ENCODE measurements at places on chromosomes 7 and 10.

GRCh38 chr7:107041097-107041496, 3.4 kb upstream of the PRKAR2B start:
- no peak overlapping the region for H3K27ac ChIP-seq
- no peak for DNase-seq
- H3K27me3 ChIP-seq: no peaks in the 10 kb centered on the region
- H3K4me3 ChIP-seq: no peak overlapping the region

- no peaks in the 10 kb centered on the region for H3K36me3 ChIP-seq
- no peaks in the 10 kb centered on the region for H3K27me3 ChIP-seq
- no peak for DNase-seq
- H3K4me3 ChIP-seq: no peak overlapping the region
These were observed 67.0 kb downstream of the GSAP start for GRCh38 chr7:77349141-77349540.

DNA sequence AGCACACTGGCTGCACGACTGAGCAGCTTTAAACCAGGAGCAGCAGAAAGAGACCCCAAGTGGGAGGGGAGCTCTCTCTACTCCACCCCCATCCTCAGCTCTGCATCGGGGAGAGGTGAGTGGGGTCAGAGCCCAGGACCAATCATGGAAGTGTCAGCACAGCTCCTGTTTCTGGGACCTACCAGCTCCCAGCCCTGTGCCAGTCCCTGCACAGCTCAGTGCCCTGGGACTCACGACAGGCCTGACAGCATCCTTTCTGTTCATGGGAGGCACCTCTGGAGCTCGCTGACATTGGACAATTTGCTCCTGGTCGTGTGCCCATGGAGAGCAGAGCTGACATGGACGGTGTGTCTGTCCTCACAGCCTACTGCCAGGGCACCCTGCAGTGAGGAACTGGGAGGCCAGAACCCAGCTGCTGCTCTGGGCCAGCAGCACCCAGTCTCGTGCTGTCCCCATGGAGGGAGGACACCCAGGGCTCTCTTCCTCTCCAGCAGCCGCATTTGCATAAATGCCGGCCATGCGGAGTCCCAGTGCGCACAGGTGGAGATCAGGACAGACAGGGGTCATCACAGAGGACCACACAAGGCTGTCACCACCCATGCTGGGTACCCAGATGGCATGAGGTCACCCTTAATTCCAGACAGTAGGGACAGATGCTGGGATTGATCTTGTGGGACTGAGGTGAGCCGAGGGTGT, 45.9 kb upstream of the MSMB start:
- no peak for DNase-seq
- H3K27me3 ChIP-seq: no peaks in the 10 kb centered on the region
- no peak overlapping the region for H3K27ac ChIP-seq

GRCh38 chr10:109534193-109534592, 389.1 kb downstream of the XPNPEP1 start:
- no peak overlapping the region for H3K27ac ChIP-seq
- no peaks in the 10 kb centered on the region for H3K27me3 ChIP-seq
- H3K4me3 ChIP-seq: no peak overlapping the region
- H3K36me3 ChIP-seq: no peaks in the 10 kb centered on the region

DNA sequence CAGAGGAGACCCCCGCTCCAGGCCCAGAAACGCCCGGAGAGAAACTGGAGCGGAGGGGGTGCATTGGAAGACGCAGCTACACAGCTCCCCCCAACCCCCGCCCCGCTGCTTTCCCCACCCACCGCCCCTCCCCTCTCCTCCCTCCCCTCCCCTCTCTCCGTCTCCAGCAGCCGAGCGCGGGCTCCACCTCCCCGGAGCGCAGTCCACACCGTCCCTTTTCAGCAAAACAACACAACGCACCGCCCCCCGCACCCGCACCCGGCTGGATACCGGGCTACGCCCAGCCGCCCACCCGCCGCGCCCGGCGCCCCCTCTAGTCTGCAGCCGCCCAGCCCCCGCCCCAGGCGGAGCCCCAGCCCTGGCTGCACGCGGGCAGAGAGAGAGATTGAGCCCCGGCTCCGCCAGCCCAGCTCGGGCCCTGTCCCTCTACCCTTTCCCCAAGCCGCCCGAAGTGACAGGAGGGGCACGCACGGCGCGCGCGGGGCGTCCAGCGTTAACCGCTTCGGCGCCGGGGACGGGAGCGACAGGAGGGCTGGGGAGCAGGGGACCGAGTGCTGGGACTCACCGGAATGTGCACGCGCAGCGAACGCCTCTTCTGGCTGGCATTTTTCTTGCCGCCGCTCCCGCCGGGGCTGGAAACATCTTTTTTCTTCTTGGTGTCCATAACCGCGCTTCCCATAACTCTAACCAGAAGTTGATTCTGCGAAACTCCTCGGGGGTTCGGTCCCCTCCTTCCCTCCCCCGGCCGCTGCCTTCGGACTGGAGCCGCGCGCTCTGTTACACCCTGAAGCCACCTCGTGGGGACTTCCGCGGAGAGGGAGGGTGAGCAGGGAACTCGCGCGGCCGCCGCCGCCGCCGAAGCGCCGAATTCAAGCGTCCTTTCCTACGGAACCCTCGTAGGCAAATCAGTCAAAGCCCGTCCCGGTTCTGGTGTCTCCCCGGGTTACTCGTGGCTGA, 695 bp downstream of the PRKAG2 start:
- no peaks in the 10 kb centered on the region for H3K36me3 ChIP-seq
- peak overlapping the region; percentile 66 for H3K27ac ChIP-seq
- H3K27me3 ChIP-seq: no peaks in the 10 kb centered on the region
- peak overlapping the region; percentile 83 for H3K4me3 ChIP-seq
- H3K4me1 ChIP-seq: peaks cover 9% of the 10 kb centered on the region

GRCh38 chr7:16684935-16685334, 39.0 kb downstream of the BZW2 start:
- peaks cover 5% of the 10 kb centered on the region for H3K4me1 ChIP-seq
- DNase-seq: no peak
- H3K36me3 ChIP-seq: peaks cover 97% of the 10 kb centered on the region
- H3K27me3 ChIP-seq: no peaks in the 10 kb centered on the region

- no peaks in the 10 kb centered on the region for H3K36me3 ChIP-seq
- no peak overlapping the region for H3K27ac ChIP-seq
- H3K27me3 ChIP-seq: no peaks in the 10 kb centered on the region
- no peak for DNase-seq
- peaks cover 10% of the 10 kb centered on the region for H3K4me1 ChIP-seq
These were observed 125.7 kb upstream of the ZNF438 start for GRCh38 chr10:31157123-31158010.

DNA sequence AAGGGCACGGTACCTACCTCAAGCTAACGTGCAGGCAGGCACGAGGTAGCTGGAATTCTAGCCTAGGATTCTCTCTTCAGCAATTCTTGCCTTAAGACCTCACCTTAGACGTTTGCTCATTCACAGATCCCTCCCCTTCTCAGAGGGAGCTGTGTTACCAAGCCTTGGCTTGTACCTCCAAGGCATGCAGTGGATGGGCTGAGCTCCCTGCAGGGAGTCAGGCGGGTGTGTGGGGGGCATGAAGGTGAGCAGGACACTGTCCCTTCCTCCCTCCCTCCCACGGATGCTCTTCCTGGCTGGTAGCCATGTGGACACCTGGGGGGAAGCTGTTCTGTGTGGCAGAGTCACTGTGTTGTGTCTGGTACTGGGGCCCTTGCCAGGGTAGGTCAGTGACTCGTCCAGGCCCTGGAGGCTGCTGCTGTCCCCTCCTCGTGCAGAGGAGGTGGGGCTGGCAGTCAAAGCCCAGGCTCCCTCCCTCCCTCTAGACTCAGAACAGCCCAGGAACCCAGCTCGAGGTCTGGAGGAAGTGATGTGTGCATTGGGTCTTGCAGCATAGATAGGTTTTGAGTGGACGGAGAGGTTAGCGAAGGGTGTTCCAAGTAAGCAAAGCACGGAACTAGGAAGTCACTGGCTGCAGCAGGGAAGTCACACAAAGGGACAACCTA, 222.2 kb upstream of the SH2B2 start:
- DNase-seq: no peak
- peaks cover 4% of the 10 kb centered on the region for H3K4me1 ChIP-seq
- H3K4me3 ChIP-seq: no peak overlapping the region
- H3K36me3 ChIP-seq: peaks cover 1% of the 10 kb centered on the region
- no peak overlapping the region for H3K27ac ChIP-seq

- H3K36me3 ChIP-seq: peaks cover 5% of the 10 kb centered on the region
- H3K27me3 ChIP-seq: no peaks in the 10 kb centered on the region
- H3K27ac ChIP-seq: no peak overlapping the region
- H3K4me1 ChIP-seq: no peaks in the 10 kb centered on the region
- no peak overlapping the region for H3K4me3 ChIP-seq
These were observed 7.3 kb upstream of the TAF3 start for GRCh38 chr10:7811000-7811399.

DNA sequence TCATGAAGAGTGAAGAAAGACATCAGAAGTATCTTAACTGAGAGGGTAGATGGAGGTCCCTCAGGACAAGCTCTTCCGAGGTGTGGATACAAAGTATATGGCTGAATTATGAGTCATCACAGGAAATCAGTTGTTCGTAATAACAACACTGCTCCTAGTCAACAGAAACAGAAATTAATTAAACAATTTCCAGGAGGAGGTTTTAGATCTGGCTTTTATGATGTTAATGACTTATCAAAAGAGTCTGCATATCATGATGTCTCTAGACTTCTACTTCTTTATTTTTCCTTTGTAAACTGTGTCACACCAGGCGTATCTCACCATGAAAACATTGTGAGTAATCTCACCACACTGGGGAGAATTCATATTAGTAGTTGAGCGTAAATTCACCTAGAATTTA, 31.2 kb downstream of the OSBPL3 start:
- H3K36me3 ChIP-seq: no peaks in the 10 kb centered on the region
- no peaks in the 10 kb centered on the region for H3K27me3 ChIP-seq
- H3K4me1 ChIP-seq: no peaks in the 10 kb centered on the region
- no peak for DNase-seq
- H3K4me3 ChIP-seq: no peak overlapping the region

GRCh38 chr7:7651479-7651878, 10.9 kb downstream of the UMAD1 start:
- H3K4me1 ChIP-seq: peaks cover 2% of the 10 kb centered on the region
- DNase-seq: no peak
- H3K36me3 ChIP-seq: no peaks in the 10 kb centered on the region
- H3K27ac ChIP-seq: no peak overlapping the region
- no peaks in the 10 kb centered on the region for H3K27me3 ChIP-seq
- no peak overlapping the region for H3K4me3 ChIP-seq

GRCh38 chr10:50991456-50992355, 82.6 kb upstream of the PRKG1 start:
- H3K27me3 ChIP-seq: peaks cover 72% of the 10 kb centered on the region
- DNase-seq: no peak
- peaks cover 6% of the 10 kb centered on the region for H3K4me1 ChIP-seq
- H3K36me3 ChIP-seq: no peaks in the 10 kb centered on the region
- H3K27ac ChIP-seq: no peak overlapping the region
- peak overlapping the region; percentile 52 for H3K4me3 ChIP-seq

GRCh38 chr10:79547973-79548372, 12.2 kb downstream of the SFTPA2 start:
- no peak for DNase-seq
- H3K36me3 ChIP-seq: no peaks in the 10 kb centered on the region
- no peak overlapping the region for H3K4me3 ChIP-seq

- no peak overlapping the region for H3K27ac ChIP-seq
- no peak for DNase-seq
- H3K4me1 ChIP-seq: peaks cover 8% of the 10 kb centered on the region
- peak overlapping the region; percentile 0 for H3K4me3 ChIP-seq
These were observed 1.3 kb downstream of the GUSB start for GRCh38 chr7:65980478-65981250.

DNA sequence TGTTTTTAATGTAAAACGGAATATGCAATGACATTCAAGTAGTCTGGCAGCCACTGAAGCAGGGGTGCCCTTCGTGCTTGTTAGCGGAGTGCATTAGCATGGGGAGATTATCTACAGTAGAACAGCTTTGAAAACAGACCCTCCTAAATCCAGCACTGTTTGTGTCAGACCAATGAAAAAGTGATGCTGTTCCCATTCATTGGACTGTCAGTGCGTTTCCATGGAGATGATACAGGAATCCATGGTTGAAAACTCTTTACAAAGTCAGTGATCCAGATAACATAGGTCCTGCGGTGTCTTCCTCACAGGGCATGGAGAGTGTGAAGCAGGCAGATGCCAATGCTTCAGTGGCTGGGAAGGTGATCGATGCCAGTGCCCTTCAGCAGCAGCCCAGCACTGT, 73.6 kb downstream of the ITGB8 start:
- no peaks in the 10 kb centered on the region for H3K27me3 ChIP-seq
- DNase-seq: peak; percentile 44
- no peak overlapping the region for H3K27ac ChIP-seq

- no peak for DNase-seq
- H3K36me3 ChIP-seq: no peaks in the 10 kb centered on the region
- no peak overlapping the region for H3K4me3 ChIP-seq
- no peaks in the 10 kb centered on the region for H3K4me1 ChIP-seq
These were observed 3.9 kb upstream of the TOMM7 start for GRCh38 chr7:22826593-22826992.

DNA sequence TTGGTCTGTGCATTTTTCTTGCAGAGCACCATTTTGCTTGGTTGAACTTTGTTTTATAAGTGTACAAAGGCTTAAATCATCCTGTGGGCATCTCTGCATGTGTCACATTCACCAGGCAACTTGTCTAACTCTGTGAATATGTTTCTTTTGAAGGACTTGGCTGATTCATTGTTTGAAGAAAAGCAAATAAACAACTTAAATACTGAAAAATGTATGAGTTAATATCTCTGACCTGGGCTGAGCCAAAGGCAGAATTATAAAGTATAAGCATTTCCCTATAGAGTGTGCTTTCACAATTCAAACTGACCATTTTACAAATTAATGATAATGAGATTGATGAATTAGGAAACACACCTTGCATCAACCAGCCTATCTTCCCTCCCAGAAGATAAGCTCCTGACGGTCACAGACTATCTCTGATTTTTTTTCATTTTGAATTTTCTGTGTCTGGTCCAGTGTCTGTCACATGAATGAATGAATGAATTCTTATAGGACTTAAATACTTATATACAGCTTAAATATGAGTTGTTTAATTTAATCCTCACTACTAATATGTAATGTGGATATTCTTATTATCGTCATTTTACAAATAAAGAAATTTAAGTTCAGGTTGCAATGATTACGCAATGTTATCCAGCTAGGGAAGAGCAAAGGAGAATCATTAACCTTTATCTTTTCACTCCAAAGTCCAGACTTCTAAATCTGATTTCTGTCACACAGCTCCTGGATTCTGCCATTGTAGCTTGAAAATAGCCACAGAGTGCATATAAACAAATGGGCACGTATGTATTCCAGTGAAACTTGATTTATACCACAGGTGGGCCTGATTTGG, 182.0 kb upstream of the PHYHIPL start:
- H3K4me3 ChIP-seq: no peak overlapping the region
- H3K4me1 ChIP-seq: peaks cover 3% of the 10 kb centered on the region
- no peak overlapping the region for H3K27ac ChIP-seq
- H3K36me3 ChIP-seq: no peaks in the 10 kb centered on the region
- no peak for DNase-seq

GRCh38 chr7:45984386-45985295, 63.6 kb upstream of the IGFBP3 start:
- H3K4me3 ChIP-seq: no peak overlapping the region
- H3K36me3 ChIP-seq: no peaks in the 10 kb centered on the region
- no peaks in the 10 kb centered on the region for H3K4me1 ChIP-seq
- no peak overlapping the region for H3K27ac ChIP-seq

Data from neuronal stem cell (in vitro differentiated cells).